Right forelimb (tissue), 1 donor: ENCODE measurements at places on chromosomes 16 and 17.

- DNase-seq: no peak
Measured at GRCh38 chr16:89904606-89905510, 13.8 kb upstream of the MC1R start.

- DNase-seq: no peak
Measured at GRCh38 chr17:73640691-73641090, 3.6 kb downstream of the SDK2 start.

- no peak for DNase-seq
Measured at GRCh38 chr17:78618264-78619066, 41.3 kb upstream of the DNAH17 start.

DNA sequence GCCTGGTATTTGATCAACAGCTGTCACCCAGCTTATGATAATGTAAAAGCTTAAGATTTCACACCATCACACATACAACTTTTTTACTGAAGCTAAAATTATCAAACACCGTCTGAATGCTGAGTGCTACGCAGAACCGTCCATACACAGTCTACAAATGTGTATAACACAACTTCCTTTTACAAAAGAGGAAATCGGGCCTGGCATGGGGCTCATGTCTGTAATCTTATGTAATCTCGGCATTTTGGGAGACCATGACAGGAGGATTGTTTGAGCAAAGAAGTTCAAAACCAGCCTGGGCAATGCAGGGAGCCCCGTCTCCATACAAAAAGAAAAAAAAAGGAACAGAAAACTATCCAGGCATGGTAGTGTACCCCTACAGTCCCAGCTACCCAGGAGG lies 19.6 kb upstream of the QRICH2 start:
- no peak for DNase-seq

- DNase-seq: no peak
Measured at GRCh38 chr16:58741166-58741565, 7.0 kb upstream of the GOT2 start.

DNA sequence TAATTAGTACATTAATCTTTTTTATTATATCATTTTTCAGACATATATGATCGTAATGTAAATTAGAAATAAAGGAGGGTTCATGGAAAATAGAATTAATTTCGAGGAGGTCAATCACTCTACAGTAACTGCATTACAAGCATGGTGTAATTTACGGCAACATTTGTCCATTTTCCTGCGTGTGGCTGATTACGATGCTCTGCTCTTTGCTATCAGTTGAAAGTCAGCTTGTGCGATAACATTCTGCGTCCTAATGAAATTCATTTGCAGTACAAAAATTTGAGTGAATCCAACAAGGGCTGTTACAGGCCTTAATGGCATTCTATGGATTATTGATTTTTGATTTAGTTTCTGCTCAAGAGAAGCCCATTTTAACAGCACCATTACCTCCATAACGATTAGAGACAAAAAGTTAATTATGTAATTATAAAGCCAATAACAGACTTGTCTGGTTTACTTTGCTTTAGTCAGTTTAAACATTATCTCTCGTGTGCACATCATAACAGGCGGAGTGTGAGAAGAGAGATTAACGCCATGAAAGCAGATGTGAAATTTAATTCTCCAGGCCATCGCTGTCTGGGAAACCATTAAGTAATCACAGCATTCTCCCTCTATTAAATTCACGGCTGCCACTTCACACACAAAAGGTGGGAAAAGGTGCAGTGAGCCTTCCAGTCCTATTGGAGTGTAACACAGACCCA lies 256.4 kb upstream of the IRX3 start:
- DNase-seq: no peak

DNA sequence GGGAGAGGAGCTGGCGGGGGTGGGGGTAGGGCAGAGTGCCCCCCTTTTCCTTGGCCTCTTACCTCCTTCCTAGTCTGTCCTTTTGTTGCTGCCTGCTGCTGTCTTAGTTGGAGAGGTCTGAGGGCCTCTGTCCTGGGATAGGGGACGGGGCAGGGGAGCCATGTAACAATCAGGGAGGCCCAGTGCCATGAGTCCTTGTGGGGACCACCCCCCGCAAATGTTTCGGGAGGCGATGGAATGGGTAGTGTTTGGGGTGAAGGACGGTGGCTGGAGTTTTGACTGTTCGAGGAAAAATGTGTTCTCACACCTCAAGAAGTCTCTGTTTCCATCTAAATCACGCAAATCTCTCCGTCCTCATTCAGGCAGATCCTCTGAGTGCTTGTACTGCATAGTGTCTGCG lies 99.0 kb downstream of the OR1D5 start:
- no peak for DNase-seq

GRCh38 chr16:55875273-55875672 lies at the start of gene CES5A:
CES5A (minus strand) TSS chr16:55875373; CDS start chr16:55875221, 152 bp downstream.
- DNase-seq: no peak

DNA sequence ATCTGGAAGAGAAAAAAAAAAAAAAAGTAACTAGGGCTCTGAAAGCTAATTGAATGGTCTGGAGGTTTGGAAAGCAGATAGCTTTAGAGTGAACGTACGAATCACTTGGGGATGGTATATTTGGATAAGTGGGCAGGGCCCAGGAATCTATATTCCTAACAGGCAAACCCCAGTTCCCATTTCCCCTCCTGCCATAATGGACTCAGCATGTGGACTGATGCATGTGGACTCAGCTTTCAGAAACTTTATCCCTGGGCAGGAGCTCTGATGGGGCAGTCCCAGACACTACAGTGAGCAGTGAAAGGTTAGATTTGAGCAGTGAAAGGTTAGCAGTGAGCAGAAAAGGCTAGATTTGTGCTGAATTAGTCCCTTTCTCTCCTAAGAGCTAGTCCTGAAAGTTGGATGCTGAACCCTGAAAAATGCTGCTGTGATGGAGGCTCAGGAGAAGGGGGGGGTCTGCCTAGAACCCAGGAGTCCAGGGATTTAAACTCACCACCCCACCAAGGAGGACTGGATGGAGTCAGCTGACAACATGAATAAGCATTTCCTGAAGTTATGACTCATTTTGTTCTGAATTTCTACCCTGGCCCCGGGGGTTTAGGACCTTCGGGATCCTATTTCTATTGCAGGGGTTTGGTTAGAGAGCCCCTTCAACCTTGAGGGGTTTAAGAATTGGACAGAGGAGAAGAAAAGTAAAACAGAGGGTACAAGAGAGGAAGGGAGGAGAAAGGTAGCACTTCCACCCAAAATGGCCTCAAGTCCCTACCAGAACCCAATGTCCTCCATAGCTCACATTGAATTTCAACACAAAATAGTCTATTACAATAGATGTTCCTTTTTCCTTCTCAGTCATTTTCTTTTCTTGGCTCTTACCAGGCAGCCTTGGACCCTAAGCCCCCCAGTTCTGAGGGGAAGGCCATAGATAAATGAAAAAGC lies 10.3 kb upstream of the FZD2 start:
- no peak for DNase-seq

GRCh38 chr17:31746884-31747495 lies 112.1 kb downstream of the COPRS start:
- no peak for DNase-seq

- DNase-seq: no peak
Measured at GRCh38 chr16:64704386-64704785, 417.5 kb downstream of the CDH11 start.

DNA sequence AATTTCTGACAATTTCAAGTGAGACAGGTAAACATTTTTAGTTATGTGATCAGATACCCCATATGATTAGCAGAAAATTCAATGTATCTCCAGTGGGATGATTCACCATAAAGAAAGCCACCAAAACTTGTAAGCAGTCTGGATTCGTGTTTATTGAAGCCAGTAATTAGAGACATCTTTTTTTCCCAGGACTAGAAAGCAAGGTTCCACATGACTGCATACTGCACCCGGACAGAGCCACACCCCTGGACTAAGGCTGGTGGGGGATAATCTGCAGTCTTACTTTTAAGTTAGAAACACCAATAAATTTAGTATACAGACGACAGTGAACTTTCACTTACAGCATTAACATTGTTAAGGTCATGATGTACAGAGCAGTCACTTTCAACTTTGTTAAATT lies 24.2 kb upstream of the CMTM4 start:
- no peak for DNase-seq

GRCh38 chr17:51997723-51998122 lies 160.8 kb downstream of the CA10 start:
- DNase-seq: no peak

DNA sequence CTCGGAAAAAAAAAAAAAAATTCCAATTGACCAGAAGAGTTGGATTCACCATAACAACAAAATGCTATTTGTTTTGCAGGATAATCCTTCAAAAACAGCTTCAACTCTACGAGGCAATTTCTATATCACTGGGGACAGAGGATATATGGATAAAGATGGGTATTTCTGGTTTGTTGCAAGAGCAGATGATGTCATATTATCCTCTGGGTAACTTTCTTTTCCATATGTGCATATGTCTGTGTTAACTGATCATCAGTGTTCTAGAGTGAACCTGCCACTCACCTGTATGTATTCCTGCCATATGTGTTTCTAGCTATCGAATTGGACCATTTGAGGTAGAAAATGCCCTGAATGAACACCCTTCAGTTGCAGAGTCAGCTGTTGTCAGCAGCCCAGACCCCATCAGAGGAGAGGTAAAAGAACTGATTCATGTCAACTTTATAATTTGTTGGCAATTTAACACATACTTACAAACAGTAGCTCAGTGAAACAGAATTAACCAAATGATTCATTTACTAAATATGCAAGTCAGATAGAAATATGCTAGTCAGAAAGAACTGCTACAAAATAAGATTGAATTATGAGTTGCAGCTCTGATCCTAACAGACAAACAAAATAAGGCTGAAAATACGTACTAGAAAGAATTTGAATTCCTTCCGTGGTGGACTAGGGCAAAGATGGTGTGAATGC lies 14.2 kb downstream of the ERI2 start:
- no peak for DNase-seq

DNA sequence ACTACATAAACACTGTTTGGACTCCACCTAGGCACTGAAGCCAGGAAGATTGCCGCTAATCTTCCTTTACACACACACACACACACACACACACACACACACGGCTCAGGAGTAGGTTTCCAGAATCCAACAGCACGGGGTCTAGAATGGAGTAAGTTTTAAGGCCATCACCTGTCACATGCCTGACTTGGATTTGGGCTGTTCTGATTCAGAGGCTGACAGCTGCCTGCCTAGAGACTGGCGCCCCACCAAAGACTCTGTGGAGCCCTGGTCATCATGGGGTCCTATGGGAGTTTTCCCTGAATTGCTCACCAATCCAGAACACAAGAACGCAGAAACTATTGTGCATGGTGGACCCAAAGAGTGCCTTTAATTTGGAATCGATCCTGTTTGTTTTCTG lies 10.9 kb downstream of the CDRT4 start:
- no peak for DNase-seq

DNA sequence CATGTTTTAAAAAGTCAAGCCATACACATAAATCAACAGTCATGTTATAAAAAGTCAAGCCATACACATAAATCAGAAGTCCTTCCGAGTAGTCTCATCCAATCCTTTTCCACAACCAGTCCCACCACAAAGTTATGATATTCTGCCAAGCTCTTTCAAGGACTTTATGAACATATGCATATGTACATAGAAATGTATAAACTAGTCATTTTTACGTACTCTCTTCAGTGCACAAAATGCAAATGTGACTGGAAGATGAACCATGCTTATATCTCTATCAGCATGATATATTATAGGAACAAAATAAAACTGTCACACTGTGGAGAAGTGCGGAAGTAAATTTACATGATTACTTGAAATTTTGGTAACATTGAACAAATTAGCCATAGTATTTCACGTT lies 200.9 kb downstream of the CNTNAP4 start:
- DNase-seq: no peak

DNA sequence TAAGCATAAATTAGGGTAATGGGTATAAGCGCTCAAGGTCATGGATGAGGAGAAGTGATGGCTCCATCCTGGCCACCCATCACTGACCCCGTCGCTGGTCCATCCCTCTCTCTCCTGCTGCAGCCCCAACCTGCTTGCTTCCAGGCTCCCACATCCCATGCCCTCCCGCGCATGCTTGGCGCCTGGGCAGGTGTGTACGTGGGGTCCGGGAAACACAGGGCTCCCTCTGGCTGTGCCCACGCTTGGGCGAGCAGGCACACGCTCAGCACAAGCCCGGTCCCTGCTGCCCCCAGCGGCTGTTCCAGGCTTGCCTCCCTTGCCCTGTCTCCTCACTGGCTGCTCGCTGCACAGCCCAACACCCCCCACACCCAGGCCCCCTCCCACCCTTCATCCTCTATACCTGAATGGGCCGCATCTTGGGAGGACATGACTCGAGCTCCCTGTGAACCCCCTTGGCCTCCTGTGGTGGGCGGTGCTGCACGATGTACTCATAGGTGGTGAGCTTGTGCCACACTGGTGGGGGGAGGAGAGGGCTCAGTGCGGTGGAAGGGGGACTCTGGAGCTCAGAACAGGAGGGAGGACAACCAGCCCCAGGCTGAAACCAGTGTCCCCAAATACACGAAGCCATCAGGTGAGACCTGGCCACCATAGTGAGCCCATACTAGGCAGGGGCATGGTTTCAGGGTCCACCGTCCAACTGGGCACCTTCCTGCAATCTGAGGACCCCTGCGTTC lies 4.7 kb upstream of the TPPP3 start:
- no peak for DNase-seq

DNA sequence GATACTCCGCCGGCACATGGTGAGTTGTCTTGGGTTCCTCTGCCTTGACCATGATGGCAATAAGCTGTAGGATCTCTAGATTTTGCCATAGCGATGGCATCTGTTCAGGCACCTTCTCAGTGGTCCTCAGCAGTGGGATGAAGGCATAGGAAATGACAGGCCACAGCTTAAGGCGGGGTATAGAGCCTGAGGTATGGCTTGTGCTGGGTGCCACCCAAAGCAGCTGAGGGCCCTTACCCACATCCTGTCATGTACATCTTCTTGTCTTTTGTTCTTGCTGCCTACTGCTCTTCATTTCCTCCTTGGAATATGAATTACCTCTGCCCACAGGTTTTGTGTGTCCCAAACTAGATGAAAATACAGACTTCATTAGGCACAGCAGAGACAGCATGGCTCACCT lies 29.5 kb downstream of the KAT7 start:
- DNase-seq: no peak

- DNase-seq: no peak
Measured at GRCh38 chr16:951660-952301, 19.0 kb downstream of the LMF1 start.

DNA sequence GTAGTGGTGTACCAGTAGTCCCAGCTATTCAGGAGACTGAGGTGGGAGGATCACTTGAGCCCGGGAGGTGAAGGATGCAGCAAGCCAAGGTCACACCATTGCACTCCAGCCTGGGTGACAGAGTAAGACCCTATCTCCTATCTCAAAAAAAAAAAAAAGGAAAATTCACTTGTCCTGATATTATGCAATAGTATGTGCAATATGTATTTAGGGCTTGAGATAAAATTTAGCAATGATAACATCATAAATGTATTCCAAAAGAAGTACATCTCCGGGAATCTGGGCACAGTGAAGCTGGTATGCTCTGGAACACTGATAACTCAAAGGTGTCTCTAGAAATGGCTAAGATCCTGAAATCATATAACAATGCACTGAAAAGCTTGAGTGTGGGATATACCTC lies 74.5 kb downstream of the NCOR1 start:
- DNase-seq: no peak
